ENCODE measurements at places on chromosomes 1 and 21. TPM values are rescaled to one million over a fixed set of nuclear protein-coding genes. Genes with fewer than 3 reads are reported as not detected.
A peak's percentile ranks its signal among the peaks of the same experiment; 100 is the strongest.

ETV3L gene
- total RNA-seq, result not detected

GRCh38 chr1:100657876-100658715 is 61.4 kb upstream of the VCAM1 start:
- DNase-seq, result no peak

- no peak for DNase-seq
Observed at GRCh38 chr1:97112442-97112841, 390.9 kb downstream of the PTBP2 start.

- peak; percentile 23 for DNase-seq
Observed at GRCh38 chr1:119097380-119097779, 43.1 kb downstream of the WARS2 start.
